ENCODE measurements at places on chromosomes 3 and 15. TPM values are rescaled to one million over a fixed set of nuclear protein-coding genes. Genes with fewer than 3 reads are reported as not detected.

DNA sequence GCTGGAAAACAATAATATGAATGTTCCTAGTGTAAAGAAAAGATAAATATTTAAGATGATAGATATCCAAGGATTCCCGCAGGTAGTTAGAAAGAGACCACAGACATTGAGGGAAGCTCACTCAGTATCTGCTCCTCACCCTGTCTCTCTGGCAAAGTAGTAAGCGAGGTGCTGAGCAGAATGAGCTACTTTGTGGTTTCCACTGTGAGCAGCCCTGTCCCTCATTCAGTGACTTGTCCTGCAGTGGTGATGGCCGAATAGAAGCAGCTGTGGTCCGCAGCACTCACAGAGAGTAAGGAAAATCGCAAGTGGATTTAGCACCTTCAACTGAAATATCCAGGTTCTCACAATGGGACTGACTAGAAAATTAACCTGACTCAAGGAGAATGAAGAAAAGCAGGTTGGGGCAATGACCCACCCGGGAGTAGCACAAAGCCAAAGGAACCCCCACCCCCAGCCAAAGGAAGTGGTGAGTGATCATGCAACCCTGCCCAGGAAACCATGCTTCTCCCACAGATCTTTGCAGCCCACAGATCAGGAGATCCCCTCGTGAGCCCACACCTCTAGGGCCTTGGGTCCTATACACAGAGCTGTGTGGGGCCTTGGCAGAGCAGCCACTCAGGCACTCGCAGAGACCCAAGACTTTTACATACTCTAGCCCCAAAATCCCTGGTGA lies 21.8 kb upstream of the SLC25A38 start:
- peak; percentile 85 for DNase-seq

- no peak for DNase-seq
Measured at GRCh38 chr3:5022966-5023776, 43.9 kb downstream of the BHLHE40 start.

Gene GOLGA8O
- total RNA-seq, result 29.3 TPM

Gene RBSN
- total RNA-seq, result 17.9 TPM

DNA sequence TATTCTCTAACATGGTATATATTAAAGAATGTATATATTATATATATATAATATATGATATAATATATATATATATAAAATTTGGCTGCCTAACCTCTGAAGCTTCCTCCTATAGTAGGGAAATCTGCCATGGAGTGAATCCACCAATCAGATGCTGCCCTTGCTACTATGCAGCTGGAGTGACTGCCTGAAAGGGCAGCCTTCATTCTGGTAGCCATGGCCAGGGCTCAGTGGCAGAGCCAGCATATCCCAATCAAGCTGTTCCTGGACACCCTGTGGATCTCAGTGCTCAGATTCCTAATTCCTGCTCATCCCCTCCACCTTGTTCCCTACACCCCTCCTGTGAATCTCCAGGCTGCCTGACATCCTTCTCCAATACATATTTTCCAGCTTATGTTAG lies 2.2 kb upstream of the SH3GL3 start:
- no peak for DNase-seq

Gene PCLAF
- 47.7 TPM for total RNA-seq

- no peak for DNase-seq
Measured at GRCh38 chr15:81562986-81563385, 189.0 kb upstream of the TMC3 start.

Gene PPP1R14D
- not detected for total RNA-seq

DNA sequence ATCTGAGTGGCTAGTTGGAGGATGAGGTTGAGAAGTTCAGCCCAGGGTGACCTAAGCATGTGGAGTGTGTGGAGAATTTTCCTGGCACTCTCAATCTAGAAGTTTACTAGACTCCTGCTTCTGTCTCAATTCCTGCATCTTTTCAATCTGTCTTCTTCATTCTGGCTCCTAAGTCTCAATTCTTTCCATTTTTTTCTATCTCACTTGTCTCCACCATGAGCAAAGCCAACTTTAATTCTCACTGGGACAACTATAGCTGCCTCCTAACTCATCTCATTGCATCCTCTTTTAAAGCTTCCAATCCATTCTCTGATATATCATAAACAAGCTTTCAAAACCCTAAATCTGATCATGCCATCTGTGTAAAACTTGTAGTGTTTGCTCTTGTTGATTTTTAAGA lies 569.3 kb downstream of the NAALADL2 start:
- DNase-seq, result no peak

DNA sequence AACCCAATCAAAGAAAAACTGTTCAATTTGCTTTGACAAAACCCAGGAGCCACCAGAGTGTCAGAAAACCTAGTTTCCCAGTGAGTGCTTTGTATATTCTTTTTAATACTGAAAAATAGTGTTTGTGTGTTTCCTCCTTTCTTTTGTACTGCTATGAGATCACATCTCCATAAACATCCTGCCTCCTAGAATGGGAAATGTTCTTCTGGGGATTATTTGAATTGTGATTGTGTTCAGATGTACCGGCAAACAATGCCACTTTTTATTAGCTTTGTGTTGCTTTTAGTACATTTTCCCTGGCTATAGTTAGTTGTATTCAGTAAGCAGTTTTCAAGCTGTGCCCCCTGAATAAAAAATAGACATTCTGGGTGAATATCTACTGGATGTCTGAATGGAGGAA lies 148.0 kb upstream of the NR2E3 start:
- DNase-seq, result no peak

Gene GNAT1
- not detected for total RNA-seq

- no peak for DNase-seq
Measured at GRCh38 chr15:27017168-27017809, 46.3 kb downstream of the GABRG3 start.

DNA sequence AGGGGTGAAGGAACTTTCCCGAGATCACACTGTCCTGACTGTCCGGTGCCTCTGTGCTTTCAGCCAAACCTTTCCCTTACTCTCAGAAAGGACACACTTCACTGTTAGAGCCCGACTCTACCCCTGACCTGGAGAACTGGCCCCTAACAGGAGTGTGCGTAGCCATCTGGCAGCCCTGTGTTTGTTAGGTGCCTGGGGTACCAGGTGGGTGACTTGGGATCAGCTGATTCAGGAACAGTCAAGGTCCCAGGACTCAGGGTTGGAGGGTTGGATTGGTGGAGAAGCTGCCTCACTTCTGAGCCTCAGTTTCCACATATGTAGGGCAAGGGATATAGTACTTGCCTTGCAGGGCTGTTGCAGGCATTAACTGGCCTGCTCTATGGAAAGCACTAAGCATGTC lies 98.3 kb upstream of the SLC6A11 start:
- DNase-seq, result no peak

- DNase-seq, result no peak
Measured at GRCh38 chr3:140711390-140712035, 33.6 kb downstream of the TRIM42 start.

Gene C2CD4B
- total RNA-seq, result not detected

Gene PXYLP1
- 6.3 TPM for total RNA-seq

Gene TUSC7
- not detected for total RNA-seq

Gene CD80
- 1.7 TPM for total RNA-seq

DNA sequence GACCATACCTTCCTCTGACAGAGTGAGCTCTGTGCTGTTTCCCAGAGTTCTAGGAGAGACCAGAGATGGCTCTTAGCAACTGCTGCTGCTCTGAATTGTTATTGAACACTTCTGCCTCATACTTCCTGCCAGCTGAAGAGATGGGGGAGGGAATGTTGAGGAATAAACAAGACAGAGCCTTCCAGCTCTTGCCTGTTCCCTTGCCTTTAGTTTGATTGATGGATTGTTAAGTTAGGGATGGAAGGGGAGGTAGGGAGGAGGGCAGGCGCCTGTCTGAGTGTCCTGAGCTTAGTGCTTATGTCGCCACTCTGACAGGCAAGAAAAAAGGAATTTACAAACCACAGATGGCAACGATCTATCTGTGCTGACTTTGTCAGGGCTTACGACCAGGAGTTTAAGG lies 42.8 kb downstream of the ZNF609 start:
- DNase-seq, result no peak

- no peak for DNase-seq
Measured at GRCh38 chr3:188349351-188349901, 195.5 kb downstream of the LPP start.

GRCh38 chr15:101201411-101202174 lies 50.3 kb downstream of the CHSY1 start:
- no peak for DNase-seq

Gene IL5RA
- total RNA-seq, result not detected

Gene SKOR1
- 0.42 TPM for total RNA-seq

DNA sequence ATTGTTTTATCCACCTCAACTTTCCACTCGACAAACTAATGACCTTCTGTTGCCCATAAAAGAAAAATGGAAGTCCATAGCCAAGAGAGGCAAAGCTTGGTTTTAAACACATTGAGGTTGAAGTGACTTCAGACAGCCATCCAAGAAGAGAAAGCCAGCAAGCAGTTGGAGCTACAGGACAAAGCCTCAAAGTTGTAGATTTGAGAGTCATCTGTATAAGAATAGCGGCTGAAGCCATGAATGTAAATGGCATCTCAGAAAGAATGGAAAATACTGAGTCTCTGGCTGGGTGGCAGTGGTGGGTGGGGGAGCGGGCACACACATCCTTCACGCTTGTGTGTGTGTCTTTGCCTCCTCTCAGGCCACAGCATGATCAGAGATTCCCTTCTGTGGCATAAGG lies 124.1 kb upstream of the CHRM5 start:
- no peak for DNase-seq

GRCh38 chr15:56394909-56395308 lies 29.7 kb downstream of the TEX9 start:
- DNase-seq, result no peak

- no peak for DNase-seq
Measured at GRCh38 chr3:120780977-120781376, 38.4 kb downstream of the GTF2E1 start.

Gene PLCH1
- total RNA-seq, result 0.17 TPM

Gene SOX14
- total RNA-seq, result not detected

Gene A4GNT
- not detected for total RNA-seq

GRCh38 chr3:51975852-51976549 lies 1.1 kb downstream of the ABHD14A start:
- DNase-seq, result no peak

GRCh38 chr3:81289676-81290075 lies 471.8 kb downstream of the GBE1 start:
- no peak for DNase-seq

DNA sequence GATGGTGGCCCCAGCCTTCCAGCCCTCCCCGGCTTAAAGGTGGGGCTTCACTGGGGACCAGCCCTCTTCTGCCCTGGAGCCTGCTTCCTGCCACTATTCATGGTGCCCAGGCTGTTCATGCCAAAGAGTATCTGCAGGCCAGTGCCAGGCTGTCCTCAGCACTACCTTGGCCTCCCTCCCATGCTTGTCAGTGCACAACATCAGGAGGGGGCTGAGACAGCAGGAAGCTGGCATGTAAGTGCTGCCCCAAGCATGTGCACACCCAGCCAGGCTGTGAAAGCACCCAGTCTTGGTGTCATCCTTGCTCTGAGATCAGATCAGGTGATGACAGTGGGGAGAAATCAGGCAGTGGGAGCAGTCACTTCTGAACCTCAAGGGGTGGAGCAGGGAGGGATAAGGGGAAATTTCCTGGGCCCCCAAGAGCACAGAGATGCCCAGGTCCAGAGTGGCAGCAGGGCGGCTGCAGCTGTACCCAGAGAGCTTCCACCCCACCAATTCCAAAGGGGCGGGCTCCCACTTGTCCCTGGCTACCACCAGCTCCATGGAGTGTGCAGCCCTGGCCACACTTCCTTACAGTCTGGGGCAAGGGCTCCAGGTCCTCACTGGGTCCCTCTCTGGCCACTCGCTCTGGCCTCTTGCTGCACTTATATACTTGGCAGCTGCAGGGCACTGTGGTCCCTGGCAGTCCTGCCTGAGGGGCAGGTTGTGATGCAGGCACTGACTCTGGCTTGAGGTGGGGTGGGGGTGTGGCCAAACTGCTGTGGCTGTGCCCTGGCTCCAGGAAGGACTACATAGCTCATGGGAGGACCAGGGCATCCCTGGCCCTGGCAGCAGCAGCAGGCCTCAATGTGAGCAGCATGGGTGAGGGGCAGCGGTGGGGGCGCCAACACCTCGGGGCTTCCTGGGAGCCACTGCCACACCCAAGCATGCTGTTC lies 91.4 kb upstream of the TNFSF10 start:
- no peak for DNase-seq

DNA sequence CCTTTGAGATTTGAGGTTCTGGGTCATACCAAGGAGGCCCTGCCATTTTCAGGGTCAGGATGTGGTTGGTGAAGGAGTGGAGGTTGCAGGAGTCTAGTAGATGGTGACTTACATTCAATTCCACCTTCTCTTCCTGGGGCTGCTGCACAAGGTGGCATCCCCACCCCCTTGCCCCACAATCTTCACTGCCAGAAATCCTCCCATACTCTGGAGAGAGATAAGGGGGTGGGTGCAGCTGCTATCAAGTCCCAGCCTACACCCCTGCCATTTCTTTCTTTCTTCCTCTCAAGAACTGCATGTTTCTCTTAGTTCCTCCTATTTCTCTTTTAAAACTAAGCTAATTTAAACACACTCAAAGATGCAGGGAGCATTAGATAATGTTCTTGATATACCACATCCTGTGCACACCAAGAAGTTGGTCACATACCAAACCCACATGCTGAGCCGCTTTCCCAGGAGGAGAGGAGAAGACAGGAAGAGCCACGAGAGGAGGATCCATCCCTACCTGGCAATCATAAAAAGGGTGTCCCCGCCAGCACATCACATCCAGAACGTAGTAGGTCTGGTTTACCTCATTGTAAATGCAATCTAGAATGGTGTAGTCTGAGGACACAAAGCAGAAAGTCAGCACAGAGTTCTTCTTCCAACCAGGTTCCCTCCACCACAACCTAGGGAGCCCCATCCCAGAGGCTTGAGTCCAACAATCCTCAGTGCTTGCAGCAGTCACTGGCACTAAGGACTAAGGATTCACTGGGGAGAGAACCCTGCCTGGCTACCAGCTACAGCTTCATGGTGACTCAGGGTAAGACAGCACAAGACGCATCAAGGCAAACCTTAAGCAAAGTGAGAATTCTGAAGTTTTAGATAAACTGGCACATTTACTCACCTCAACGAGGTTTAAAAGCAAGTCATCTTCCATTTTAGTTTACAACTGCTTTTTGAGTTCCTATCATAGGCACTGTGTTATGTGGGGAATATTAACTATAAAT lies 18.5 kb downstream of the SNUPN start:
- DNase-seq, result no peak

DNA sequence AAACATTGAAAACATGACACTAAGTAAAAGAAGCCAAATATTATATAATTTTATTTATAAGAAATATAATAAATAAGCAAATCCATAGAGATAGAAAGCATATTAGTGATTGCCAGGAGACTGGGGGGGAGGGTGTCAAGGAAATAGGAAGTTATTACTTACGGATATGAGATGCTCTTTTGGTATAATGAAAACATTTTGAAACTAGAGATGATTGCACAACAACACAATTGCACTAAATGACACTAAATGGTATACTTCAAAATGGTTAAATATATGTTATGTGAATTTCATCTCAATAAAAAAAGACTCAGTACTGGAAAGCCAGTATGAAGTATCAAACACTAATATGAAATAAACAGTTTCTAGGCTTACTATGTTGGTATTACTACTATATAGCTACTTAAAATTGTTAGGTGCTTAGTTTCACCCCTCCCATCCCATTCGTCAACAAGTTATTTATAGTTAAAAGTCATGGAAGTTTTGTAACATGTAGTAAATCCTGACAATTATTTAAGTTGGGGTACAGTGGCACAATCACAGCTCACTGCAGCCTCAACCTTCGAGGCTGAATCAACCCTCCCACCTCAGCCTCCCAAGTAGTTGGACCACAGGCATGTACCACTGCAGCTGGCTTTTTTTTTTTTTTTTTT lies 43.7 kb downstream of the STAG1 start:
- DNase-seq, result no peak
